ENCODE measurements at places on chromosomes 2 and 18. TPM values are rescaled to one million over a fixed set of nuclear protein-coding genes. Genes with fewer than 3 reads are reported as not detected.

GPAT2 gene
- 32.3 TPM for total RNA-seq

MROH2A gene
- not detected for total RNA-seq

DNER gene
- 0.20 TPM for total RNA-seq

SKOR2 gene
- not detected for total RNA-seq

GTF2A1L gene
- 3.8 TPM for total RNA-seq

EPHA4 gene
- 27.3 TPM for total RNA-seq

ZNF24 gene
- total RNA-seq, result 26.8 TPM

RAB6C gene
- not detected for total RNA-seq

KIF3C gene
- total RNA-seq, result 19.2 TPM

FNDC4 gene
- total RNA-seq, result 52.9 TPM
